Lung microvascular endothelial cell (primary cell): ENCODE measurements at places on chromosomes 7 and 10.

DNA sequence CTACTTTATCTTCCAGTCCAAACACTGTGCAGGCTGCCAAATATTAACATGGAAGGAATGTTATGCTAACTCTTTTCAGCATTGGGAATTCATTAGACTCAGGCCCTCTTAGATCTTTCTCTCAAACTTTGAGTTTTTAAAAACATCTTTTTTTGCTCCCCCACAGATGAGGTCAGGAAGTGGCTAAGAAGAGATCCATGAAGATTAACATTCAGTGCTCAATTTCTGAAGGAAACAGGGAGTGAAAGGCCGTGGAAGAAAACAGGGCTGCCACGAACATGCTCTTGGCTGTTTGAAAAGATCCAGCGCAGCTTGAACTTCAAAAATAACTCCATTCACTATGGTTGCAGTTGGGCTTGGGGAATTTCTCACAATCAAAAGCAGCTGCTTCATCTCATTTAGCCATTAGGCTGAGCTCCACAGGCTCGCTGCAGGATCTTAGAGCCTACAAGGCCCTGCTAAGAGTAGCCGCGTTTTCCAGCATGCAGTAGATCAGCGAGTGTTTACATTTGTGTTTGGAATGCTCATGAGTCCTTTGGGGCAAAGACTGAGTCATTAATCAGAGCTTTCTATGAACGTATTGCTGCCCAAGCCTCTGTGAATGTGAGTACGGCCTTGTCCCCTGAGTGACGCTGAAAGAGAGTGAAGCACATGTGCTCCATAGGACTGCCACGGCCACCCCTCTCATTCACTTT, 41.2 kb upstream of the TNS3 start:
- no peak for DNase-seq

GRCh38 chr10:71727738-71728737, 8.5 kb upstream of the C10orf105 start:
- peak; percentile 19 for DNase-seq

GRCh38 chr10:86267286-86268195, 99.1 kb downstream of the GRID1 start:
- no peak for DNase-seq

GRCh38 chr7:102190776-102191350, 95.8 kb upstream of the SH2B2 start:
- DNase-seq, result no peak

DNA sequence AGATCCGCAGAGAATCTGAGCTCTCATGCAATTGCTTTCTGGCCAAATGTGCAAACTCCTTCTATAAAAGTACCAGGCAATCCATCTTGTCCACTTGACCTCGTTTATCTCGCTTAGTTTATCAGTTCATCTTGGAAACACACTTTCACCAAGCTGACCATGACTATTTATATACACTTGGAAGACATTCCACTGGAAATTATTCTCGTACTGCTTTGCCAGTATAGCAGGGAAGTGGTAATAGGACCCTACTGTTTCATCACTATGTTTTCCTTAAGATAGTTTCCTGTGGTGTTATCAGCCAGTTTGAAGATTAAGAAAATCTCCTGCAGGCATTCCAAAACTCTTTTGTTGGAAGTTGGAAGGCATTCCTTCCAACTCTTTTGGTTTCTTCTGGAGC, 115.3 kb upstream of the FAM171A1 start:
- no peak for DNase-seq

DNA sequence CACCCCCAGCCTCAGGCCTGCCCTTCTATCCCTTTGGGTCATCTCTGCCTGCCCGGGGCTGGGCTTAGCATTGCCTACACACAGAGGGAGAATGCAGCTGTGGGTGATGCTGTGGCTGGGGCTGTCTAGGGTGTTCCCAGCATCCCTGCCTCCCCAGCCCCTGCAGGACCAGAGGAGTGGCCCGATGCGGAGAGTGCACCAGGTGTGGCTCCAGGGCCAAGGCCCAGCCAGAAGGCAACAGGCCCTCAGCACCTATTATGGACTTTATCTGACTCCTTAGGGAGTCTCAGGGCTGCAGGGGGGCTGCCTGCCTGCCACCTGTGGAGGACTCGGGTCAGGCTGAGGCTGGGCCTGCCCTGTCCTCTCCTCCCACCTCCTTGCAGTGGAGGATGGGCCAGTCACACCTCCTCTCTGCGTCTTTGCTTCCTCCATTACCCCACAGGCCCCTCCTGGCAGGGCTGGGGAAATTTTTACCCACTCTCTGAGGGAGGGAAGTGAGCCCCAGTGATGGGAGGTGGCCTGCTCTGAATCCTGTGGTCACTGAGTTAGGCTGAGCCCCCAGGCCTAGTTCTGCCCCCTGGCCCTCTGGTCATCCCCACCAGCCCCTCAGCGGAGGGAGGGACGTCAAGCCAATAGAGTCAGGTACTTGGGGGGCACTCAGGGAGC, 92.9 kb upstream of the PCBD1 start:
- DNase-seq, result no peak

GRCh38 chr7:11478882-11479281, 353.1 kb downstream of the THSD7A start:
- no peak for DNase-seq

- no peak for DNase-seq
Observed at GRCh38 chr7:149562602-149563001, 65.0 kb upstream of the ZNF746 start.

DNA sequence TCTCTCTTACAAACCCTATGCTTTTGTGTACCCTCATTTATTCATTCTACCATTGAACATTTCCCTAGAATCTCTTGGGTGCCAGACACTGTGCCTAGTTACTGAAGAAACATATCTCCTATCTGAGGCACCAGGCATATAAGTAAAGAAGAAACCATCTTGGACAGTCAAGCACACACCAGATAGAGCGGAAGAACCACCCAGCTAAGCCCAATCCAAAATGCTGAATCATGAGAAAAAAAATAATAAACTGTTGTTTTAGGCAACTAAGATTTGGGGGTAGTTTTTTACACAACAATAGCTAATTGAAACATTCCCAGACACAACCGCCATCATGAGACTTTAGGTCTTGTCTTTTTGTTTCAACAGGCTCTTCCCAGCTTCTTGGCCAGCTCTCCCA, 102.3 kb upstream of the TCF7L2 start:
- no peak for DNase-seq

GRCh38 chr10:128519581-128519980, 393.4 kb upstream of the MKI67 start:
- no peak for DNase-seq

GRCh38 chr7:148944935-148945934, 61.1 kb upstream of the EZH2 start:
- no peak for DNase-seq

DNA sequence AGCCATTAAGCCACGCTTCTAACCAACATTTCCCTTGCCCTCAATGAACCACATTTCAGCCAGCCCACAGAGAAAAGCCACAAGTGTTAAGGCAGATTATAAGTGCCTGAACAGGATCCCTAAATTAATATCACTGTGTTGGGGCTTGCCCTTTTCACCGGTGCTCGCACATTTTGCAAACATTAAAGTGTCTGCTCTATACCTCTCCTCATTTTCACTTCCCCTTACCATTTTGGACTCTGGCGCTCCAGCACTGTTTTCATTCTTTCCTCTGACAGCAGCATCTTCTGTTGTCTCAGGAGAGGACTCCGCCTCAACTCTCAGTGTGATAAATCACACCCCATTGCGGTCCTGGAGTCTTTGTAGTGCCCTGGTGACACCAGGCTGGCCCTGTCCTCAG, 274.2 kb downstream of the BAMBI start:
- DNase-seq, result no peak

- no peak for DNase-seq
Observed at GRCh38 chr10:10625491-10625890, 392.2 kb upstream of the CELF2 start.

DNA sequence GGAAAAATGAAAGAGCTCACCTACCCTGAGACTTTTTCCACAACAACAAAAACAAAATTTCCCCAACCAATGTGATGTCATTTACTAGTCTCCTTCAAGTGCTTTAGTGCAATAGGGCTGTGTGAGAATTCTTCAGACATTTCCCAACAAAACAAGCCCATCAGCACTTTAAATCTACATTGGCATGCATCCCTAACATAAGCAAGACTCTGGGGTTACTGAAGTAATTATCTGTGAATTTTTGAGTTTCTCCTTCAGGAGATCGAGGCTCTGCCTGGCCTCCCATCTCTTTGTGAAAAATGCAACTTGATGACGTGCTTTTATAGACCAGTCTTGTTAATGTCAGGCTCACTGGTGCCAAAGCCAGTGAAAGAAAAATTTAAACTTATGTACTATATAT, 255.6 kb downstream of the GFRA1 start:
- DNase-seq, result no peak

DNA sequence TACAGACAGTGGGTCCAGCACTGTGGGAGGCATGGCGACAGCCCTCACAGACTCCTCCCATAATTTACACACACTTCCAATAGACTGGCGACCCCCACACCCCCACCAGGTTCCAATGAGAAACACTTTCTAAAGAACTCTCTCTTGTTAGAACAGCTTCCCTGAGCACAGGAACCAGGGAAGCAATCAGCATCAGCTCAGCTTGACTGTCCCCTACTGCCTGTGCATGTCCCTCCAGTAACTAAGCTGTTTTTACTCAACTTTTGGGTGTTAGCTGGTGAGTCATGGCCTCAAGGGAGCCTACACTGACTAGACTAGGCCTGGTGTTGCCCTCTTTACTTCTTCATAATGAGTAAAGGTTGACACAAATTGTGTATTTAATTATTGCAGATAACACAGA, 32.6 kb upstream of the HERPUD2 start:
- no peak for DNase-seq

GRCh38 chr7:22338877-22339276, 18.1 kb downstream of the RAPGEF5 start:
- no peak for DNase-seq

DNA sequence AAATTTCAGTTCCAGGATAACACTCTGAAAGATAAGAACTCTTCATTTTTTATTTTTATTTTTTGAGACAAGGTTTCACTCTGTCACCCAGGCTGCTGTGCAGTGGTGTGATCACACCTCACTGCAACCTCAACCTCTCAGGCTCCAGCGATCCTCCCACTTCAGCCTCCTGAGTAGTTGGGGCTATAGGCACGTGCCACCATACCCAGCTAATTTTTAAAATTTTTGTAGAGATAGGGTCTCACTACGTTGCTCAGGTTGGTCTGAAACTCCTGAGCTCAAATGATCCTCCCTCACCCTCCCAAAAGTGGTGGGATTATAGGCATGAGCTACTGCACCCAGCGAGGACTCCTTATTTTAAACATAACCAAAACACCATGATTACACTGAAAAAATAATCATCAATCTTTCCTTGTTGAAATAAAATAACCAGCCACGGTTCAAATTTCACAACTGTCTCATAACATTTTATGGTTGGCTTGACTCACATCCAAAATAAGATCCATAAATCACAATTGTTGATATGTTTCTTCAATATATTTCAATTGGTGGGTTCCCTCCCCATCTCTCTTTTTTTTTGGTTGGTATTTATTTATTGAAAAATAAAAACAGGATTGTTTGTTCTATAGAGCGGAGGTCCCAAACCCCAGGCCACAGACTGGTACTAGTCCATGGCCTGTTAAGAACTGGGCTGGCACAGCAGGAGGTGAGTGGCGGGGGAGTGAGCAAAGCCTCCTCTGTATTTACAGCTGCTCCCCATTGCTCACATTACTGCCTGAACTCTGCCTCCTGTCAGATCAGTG, 60.1 kb upstream of the FAM171A1 start:
- DNase-seq, result no peak

- DNase-seq, result no peak
Observed at GRCh38 chr10:5844345-5845055, 31.3 kb upstream of the GDI2 start.

GRCh38 chr7:101538596-101539459, 90.3 kb downstream of the MYL10 start:
- DNase-seq, result peak; percentile 42

DNA sequence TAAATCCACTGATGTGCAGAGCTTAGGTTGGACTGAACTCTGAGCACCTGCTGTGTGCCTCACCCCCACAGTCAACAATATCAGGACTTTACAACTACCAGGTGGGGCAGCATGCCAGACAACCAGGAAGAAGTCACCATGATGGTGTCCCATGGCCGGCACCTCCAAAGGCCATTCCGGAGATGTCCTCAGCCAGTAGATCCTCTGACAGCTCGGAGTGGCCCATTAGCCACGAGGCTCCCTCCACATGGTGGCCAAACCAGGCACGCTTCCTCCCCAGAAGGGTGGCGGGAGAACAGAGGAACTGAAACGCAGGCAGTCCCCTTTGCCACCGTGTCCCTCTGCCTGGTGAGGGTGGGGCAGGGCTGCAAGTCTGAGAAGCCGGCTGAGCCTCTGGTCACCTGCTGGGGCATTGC, 390.0 kb downstream of the TNS3 start:
- DNase-seq, result no peak

DNA sequence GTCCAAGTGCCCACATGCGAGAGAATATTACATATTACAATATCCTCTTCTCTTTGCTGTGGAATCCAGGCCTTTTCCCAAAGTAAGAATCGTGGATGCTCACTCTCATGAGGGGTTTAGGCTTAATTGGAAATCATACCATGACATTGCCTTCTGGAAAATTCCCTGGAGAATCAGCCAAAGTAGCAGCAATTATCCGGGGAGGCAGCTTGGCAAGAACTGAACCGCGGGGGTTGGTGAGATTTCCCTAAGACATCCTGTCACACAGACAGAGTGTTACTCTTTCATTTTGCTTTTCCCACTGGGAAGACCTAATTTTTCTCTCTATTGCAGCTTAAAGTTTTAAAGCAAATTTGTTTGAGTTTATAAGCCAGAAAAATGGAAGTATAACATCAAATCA, 463.6 kb upstream of the DPP6 start:
- DNase-seq, result no peak

GRCh38 chr7:128112781-128113221, 81.6 kb upstream of the LRRC4 start:
- no peak for DNase-seq

- DNase-seq, result no peak
Observed at GRCh38 chr7:16916738-16917137, 35.0 kb upstream of the AGR3 start.
